Activated B cell treated with CpG ODN at 0.5 μM for 24 hours (primary cell): ENCODE measurements at places on chromosomes 16 and 17.

DNA sequence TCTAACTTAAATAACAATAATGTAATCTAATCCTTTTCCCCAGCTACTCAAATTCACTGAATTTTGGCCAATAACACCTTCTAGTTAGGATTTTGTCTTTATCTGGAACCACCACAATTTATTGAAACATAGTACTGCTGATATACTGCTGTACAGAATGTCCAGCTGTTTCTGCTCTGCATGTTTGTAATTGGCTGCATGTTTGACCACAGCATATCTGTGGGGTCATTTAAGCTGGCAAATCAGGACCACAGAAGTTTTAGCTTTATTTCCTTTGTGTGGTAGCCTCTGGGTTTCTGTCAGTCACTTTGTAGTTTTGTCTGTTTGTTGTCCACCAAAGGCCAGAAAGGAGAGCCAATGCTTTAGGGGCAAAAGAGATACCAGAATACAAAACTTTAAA lies 22.2 kb upstream of the RAB11FIP4 start:
- DNase-seq: no peak

- peak; percentile 75 for DNase-seq
Observed at GRCh38 chr17:28738680-28739384, 5.0 kb upstream of the TRAF4 start.

DNA sequence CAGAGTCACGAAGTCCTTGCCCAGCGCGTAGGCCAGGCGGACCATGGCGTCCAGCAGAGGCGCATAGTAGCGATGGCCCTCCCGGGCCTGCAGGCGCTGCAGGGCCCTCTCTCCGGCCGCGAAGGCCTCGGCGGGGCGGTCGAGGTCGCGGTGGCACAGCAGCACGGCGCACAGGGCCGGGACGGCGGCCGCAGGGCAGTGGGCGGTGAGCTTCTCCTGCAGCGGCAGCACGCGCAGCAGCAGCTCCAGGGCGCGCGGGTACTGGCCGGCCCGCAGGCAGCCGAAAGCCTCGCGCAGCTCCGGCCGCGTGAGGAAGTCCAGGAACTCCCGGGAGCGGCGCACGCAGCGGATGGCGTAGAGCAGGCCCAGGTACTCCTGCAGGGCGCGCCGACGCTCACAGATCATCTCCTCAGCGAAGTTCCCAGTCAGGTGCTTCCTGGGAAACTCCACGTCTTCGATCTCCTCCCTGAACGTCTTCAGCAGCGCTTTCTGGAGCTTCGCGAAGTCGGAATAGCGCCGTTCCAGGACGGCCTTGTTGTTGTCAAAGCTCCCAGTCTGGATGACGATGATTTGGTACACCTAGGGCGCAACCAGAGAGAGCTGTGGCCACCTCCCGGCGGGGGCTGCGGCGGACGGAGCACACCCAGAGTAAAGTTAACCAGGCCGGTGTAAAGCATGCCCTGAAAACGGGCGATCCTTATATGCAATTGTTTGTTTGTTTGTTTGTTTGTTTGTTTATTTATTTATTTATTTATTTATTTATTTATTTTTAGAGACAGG lies 7.4 kb downstream of the SNX20 start:
- DNase-seq: no peak

- DNase-seq: no peak
Observed at GRCh38 chr16:85137323-85138072, 25.2 kb upstream of the CIBAR2 start.

DNA sequence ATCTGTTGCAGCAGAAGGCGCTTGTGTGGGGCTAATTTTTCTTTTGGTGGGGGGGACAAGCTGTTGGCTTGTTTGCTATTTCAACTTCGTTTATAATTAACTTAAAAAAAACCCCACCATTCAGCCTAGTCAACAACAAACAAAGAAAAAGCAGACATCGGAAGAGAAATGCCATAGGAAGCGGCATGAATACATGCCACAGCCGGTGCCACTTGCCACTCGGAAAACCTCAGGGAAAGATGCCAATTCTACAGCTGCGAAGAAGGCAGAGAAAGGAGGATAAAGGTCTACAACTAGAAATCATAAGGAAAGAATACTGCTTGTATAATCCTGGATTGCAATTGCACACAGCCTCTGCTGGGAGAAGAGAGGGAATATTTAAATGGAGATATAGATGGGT lies 254.4 kb upstream of the PMFBP1 start:
- DNase-seq: no peak

- DNase-seq: no peak
Observed at GRCh38 chr17:1796800-1797199, 32.9 kb downstream of the SMYD4 start.

DNA sequence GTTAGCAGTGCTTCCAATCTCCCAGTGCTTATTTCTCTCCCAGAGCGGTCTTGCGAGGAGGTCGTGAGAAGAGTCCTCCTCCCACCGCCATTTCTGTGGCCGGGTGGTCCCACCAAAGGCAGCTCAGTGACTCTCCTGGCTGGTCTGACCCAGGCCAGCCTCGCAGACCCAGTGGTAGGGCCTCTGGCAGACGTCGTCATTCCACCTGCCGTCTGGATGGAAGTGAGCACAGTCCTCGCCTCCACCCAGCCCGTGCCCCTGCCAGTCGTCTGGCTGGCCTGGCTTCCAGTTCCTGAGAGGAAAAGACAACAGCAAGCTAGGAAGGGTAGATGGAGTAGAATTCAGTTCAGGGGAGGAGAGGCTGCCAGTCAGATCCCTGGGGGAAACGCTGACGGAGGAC lies 5.1 kb downstream of the CLEC10A start:
- DNase-seq: no peak

DNA sequence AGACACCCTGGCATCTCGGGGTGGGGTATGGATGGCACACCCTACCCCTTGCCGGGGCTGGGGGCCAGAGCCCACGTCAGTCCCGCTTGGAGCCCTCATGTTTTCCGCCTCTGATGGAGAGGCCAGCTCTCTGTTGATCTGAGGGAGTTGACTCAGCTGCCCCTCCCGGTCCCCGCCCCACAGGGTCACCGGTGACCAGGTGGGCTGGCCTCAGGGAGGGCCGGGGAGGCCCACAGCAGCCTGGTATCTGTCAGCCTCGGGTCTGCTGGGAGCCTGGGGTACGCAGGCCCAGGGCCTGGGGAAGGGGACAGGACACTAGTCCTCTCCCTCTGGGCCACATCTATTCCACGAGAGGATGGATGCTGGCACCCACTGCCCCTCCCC lies 109.5 kb upstream of the CIBAR2 start:
- no peak for DNase-seq

GRCh38 chr16:2751577-2752034 lies 832 bp upstream of the SRRM2 start:
- no peak for DNase-seq

DNA sequence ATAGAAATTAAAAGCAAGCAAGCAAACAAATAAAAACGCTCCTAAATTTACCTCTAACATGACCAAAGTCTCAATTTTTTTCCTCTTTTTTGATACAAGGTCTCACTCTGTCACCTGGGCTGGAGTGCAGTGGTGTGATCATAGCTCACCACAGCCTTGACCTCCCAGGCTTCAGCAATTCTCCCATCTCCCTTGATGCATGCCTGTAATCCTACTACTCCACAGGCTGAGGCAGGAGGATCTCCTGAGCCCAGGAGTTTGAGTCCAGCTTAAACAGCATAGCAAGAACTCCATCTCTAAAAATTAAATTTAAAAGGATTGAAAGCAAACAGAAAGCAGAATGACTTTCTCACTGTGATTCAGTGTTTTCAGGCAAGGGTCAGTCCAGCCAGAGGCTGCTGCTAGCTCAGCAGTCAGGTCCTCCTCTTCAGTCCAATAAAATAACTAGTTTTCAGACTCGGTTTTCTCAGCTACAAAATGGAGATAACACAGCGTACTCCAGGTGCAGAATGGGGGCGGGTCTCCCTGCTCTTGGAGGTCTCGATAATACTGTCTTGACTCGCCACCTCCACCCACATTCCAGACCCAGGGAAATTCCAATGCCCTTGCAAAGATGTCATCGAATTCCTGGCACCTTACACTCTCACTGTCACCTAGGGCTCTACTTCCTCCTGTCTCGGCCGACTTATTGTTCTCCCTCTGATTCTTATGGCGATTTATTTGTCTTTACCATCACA lies 20.7 kb upstream of the MRTFB start:
- DNase-seq: no peak

DNA sequence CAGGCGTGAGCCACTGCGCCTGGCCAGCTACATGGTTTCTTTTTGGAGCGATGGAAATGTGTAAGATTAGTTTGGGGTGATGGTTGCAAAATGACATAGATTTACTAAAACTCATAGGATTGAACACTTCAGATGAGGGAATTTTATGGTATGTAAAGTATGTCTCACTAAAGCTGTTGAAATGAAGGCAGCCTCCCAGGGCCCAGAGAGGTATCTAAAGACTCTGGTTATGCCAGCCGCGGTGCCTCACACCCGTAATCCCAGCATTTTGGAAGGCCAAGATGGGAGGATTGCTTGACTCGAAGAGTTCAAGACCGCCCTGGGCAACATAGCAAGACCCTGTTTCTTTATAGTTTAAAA lies 254.9 kb downstream of the PARN start:
- DNase-seq: no peak

- no peak for DNase-seq
Observed at GRCh38 chr16:27164352-27164751, 39.0 kb upstream of the KDM8 start.

DNA sequence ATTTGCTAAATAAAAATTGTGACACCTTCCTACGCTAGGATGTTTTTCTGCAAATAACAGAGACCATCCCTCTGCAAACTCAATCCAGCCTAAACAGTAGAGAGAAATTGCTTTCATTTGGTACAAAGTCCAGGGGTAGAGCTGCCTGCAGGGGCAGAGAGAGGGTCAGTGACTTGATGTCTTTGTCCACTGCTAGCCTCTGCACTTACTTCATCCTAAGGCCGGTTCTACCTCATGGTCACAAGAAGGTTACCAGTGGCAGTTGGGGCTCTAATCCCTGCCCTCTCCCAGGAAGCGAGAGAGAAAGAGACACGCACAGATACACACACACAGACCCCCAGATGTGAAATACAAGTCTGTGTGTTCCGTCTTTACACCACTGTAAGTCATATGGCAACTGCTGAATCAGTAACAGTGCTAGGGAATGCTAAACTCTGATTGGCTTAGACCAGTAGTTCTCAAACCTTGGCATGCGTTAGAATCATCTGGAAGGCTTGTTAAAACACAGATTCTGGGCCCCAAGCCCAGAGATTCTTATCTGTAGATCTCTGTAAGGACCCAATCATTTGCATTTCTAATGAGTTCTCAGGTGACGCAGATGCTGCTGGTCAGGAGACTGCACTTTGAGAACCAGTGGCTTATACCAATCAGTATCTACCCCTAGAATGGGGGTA lies 13.1 kb upstream of the LPCAT2 start:
- DNase-seq: no peak
